ENCODE measurements at places on chromosomes 12 and 14. TPM values are rescaled to one million over a fixed set of nuclear protein-coding genes. Genes with fewer than 3 reads are reported as not detected.

GRCh38 chr14:70666361-70666686, 24.6 kb downstream of the TTC9 start:
- H3K4me1 ChIP-seq: peaks cover 13% of the 10 kb centered on the region
- no peaks in the 10 kb centered on the region for H3K27me3 ChIP-seq
- no peaks in the 10 kb centered on the region for H3K36me3 ChIP-seq

GRCh38 chr12:124505001-124505818, 62.2 kb downstream of the NCOR2 start:
- DNase-seq: no peak
- H3K36me3 ChIP-seq: no peaks in the 10 kb centered on the region
- peak overlapping the region; percentile 74 for H3K27ac ChIP-seq
- peak overlapping the region; percentile 8 for H3K4me3 ChIP-seq
- no peaks in the 10 kb centered on the region for H3K27me3 ChIP-seq
- H3K4me1 ChIP-seq: peaks cover 75% of the 10 kb centered on the region

Gene TMEM229B
- total RNA-seq: 0.12 TPM

DNA sequence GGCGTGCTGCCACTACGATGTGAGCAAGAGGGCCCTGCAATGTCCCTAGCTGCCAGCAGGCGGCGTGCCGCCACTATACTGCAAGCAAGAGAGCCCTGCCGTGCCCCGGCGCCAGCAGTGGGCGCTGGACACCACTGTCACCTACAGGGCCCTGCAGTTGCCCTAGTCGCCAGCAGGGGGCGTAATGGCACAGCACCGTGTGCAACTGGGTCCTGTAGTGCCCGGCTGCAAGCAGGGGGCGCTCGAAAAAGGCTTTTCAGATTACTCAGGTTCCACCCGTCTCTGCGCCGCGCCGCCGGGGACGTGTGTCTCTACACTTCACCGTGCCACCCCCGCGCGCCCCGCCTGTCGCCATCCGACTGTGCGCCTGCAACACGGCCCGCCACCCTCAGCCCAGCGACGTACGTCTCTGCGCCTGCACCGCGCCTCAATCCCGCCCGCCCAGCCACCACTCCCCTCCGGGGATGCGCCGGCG, 1356.9 kb downstream of the TMEM121 start:
- H3K27ac ChIP-seq: no peak overlapping the region
- no peaks in the 10 kb centered on the region for H3K4me1 ChIP-seq
- H3K36me3 ChIP-seq: no peaks in the 10 kb centered on the region
- no peak for DNase-seq
- no peaks in the 10 kb centered on the region for H3K27me3 ChIP-seq
